ENCODE measurements at places on chromosomes 2 and 18.

- DNase-seq, result peak; percentile 17
These were observed 127.8 kb downstream of the STK39 start for GRCh38 chr2:168119515-168120141.

GRCh38 chr2:189276277-189276676 lies 96.7 kb upstream of the COL5A2 start:
- DNase-seq, result peak; percentile 89

GRCh38 chr18:3135536-3135935 lies 84.2 kb downstream of the MYOM1 start:
- DNase-seq, result no peak

- peak; percentile 46 for DNase-seq
These were observed 68.7 kb downstream of the KCTD1 start for GRCh38 chr18:26479681-26480079.

DNA sequence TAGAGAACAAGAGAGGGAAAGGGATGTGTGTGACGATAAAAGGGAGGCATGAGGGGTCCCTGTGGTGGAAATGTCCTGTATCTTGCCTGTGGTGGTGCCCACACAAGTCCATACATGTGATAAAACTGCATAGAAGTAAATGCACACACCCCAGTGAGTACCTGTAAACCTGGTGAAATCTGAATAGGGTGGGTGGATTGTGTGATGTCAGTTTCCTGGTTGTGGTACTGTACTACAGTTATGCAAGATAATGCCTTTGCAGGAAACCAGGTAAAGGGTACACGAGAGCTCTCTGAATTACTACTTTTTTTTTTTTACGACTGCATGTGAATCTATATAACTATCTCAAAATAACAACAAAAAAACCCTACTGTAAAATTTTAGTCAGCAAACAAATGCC lies 22.1 kb downstream of the SERPINE2 start:
- DNase-seq, result no peak

DNA sequence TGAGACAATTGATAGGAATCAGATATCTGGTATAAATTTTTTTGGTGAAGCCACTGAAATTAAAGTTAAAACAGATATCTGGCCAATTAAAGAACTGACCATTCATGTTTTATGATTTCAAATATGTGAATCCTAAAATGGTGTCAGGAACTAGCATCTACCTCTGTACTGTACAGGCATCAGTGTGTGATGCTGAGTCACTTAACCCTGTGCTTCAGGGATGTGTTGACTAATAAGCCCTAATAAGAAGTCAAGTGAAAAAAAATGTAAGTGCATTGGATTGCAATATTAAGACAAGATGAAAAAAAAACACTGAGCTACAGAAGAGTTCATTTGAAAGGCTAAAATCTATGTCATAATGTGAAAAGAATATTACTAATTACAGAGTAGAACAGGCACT lies 9.1 kb upstream of the UNC80 start:
- no peak for DNase-seq

DNA sequence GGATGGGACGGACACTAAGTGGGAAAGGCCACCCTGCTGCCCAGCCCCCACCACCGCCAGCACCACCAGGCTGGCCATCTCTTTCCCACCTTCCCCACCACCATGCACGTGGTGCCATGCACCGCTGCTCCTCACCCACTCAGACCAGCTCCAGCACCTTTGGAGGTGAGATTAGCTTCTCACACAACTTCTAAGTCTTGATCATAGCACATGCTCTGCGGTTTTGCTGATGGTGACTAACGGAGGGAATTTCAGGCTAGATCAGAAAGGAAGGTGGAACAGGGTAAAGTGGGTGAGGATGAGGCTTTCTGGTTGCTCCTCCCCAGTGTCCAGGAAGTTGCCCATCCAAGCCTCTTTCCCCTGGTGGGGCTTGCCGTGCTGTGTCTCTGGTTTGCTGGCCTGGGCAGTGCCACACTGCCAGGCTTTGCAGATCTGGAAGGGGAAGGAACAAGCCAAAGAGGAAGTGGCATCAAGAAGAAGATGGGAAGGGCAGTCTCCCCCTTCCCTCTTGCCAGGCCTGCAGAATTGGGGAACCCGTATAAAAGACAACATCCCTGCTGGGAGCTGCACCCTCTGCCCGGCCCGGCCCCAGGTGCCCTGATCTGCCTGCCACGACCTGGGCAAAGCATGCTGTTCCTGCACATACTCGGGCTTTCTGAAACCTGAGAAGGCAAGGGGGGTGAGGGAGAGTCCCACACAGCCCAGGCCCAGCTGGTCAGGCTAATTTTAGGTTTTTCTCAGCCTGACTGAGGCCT lies 44.3 kb upstream of the CAB39 start:
- no peak for DNase-seq

DNA sequence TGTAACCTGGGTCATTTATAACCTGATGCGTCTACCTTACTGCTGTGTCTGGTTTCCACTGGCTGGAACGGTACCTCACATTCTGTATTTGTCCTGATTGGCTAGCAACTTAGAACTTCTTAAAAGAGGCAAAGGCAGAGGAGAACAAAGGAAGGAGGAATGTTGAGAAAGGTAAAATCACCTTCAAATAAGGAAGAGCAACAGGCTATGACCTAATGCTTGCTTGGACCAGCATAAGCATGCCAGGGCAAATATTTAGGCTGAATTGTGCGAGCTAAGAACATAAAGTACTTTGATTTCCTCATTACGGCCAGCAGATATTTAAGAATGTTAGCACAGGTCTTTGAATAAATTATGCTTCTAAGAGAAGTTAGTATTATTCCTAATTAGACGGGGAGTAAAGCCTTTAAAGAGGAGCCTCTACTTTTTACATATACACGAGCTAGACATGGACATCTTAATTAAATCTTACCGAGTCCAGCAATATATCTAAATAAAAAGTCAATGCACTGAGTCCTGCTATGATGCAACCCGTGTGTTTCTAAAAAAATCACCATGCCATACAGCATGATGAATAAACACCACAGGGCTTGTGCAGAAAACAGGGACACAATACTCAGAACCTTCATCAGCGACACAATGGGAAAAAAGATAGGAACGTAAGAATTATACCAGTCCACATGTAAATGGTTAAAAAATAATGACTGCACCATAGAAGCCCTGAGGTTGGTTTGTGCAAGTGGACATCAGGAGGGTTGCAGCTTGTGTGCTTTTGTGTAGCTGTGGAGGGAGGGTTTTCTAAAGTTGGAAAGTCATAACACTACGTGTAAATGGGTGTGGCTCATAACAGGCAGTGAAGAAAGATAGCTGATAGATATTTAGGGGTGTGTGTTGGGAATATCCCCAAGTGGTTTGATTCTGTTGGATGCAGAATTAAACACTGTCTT lies 14.2 kb downstream of the SEPTIN2 start:
- no peak for DNase-seq

DNA sequence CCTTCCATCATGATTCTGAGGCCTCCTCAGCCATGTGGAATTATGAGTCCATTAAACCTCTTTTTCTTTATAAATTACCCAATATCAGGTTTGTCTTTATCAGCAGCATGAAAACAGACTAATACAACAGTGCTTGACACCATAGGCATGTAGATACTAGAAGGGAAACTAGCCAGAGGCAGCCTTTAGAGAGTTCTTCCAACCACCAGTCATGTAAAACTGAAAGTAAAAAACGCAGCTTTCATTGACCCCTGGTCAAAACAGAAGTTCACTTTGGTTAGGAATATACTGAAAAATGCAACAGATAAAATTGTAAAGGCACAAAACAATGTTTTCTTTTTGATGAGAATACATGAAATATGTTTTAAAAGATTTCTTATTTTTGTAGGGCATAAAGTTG lies 122.8 kb upstream of the L3MBTL4 start:
- no peak for DNase-seq

- DNase-seq, result no peak
These were observed 234.0 kb downstream of the HAUS1 start for GRCh38 chr18:46338205-46338604.

DNA sequence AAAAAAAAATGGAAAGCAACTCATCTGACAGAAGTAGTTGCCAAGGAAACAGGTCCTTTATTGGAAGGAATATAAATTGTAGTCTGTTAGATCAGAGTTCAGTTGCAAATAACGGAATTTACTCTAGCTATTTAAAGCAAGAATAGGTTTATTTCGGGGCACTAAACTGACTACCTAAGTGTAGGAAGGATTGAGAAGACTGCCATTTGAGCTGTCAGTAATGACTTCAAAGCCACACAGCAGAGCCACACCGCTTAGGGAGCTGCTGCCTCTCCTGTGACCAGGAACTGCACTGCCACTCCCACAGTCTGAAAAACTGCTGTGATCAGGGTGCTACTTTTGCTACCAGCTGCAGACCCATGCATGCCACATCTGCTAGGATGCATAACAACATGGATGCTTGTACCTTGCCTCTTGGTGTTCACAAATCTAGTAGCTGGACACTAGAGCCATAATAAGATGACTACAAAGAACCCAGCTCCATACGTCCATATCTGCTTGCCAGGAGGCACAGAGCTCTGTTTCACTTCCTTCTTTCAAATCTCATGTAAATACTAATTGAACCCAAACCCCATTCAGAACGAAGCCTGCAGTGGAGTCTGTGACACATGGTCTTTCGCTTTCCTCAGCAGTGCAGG lies 2.2 kb downstream of the DSG2 start:
- no peak for DNase-seq

DNA sequence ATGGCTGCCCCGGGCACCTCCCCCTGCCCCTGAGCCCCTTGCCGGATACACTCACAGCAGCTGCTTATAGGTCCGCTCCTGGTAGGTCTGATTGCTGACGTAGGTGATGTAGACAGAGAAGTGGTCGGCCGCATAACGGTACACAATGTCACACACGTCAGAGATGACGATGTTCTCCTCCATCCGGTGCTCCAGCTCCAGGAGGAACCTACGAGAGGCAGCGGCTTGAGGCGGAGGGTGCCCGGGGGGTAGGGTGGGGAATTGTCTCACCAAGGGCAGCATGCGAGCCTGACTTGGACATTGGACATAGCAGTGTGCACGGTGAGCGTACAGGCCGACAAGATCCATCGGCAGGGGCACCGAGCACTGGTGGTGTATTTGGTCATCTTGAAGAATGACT lies 22.8 kb downstream of the SNORC start:
- no peak for DNase-seq

DNA sequence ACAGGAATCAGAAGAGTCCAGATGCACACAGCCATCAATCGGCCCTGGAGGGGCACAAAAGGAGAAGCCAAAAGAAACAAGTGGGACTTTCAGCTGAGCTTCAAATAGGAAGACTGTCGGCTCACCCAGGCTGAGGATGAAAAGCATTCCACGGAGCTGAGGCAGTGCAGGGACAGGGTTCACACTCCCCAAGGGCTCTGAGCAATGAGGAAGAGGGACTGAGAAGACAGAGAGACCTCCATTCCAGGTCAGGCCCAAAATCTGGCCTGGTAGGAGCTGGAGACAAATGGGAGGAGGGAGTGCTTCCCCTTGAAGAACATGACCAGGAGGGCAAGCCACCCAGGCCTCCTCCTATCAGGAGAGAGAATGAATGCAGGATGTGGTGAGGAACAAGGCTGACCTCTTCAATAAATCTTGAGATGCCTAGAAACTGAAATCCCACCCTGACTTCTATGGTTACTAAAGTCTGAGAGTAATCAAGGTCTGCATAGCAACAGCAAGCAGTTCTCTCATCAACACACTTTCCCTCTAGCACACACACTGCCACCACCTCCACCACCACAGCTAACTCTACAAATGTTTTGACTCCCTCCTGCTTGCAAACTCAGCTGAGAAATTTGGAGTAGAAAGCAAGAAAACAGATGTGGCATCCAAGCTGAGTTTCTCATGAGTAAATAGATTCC lies 434.4 kb downstream of the TNS1 start:
- DNase-seq, result peak; percentile 48

GRCh38 chr2:227517724-227518123 lies 45.8 kb downstream of the AGFG1 start:
- no peak for DNase-seq

- DNase-seq, result no peak
These were observed 32.1 kb downstream of the RPRD1A start for GRCh38 chr18:36035253-36035652.

Data from AG09309 (cell line).